Stimulated activated CD4-positive, alpha-beta T cell treated with anti-CD3 and anti-CD28 coated beads, Interleukin-15, amount 100 ng/mL, for 24 hours (primary cell): ENCODE measurements at places on chromosomes 12 and 14.

GRCh38 chr12:30926243-30927221, at the start of gene TSPAN11:
TSS of gene TSPAN11 (plus strand) at chr12:30926748. CDS start at chr12:30953992, 27,244 bp downstream.
- DNase-seq, result peak; percentile 17

GRCh38 chr14:22870811-22871223, 723 bp upstream of the LRP10 start:
- DNase-seq, result no peak

- no peak for DNase-seq
Measured at GRCh38 chr12:91423693-91424050, 241.1 kb upstream of the DCN start.

- DNase-seq, result peak; percentile 59
Measured at GRCh38 chr14:68283378-68284123, 464.0 kb downstream of the RAD51B start.

GRCh38 chr12:40107098-40107802, 1.4 kb upstream of the SLC2A13 start:
- peak; percentile 92 for DNase-seq

DNA sequence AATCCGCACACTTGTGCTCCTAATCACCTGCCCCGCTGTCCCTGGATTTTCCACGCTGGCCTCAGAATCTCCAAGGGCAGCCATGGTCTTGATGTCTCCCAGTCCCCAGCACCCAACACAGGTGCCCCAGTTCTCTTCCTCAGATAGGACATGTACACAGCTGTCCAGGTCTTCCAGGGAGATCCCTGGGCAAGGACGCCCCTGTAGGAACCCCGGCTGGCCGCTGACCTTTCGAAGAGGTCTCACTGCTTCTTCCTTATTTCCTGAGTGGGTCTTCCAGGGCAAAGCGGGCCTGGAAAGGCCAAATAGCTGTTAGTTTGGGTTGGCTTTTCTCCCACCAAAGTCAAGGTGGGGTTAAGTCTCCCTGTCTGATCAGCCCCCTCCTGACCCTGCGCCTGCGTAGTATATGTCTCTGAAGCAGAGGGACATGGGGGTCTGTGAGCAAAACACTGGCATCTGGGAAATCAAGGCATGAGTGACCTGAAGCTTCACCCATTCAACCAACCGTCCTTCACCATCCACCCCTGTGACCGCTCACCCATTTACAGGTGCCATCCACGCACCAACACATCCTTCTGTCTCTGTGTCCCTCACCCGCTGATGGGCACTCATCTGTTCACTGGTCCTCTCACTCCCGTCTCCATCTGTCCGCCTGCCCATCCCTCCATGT, 4.6 kb downstream of the BEGAIN start:
- DNase-seq, result no peak

GRCh38 chr14:100019156-100019744, 46.0 kb upstream of the EVL start:
- DNase-seq, result no peak

- DNase-seq, result no peak
Measured at GRCh38 chr12:13576935-13577500, 380.5 kb downstream of the EMP1 start.

- no peak for DNase-seq
Measured at GRCh38 chr12:4934407-4935035, 24.8 kb downstream of the KCNA1 start.

DNA sequence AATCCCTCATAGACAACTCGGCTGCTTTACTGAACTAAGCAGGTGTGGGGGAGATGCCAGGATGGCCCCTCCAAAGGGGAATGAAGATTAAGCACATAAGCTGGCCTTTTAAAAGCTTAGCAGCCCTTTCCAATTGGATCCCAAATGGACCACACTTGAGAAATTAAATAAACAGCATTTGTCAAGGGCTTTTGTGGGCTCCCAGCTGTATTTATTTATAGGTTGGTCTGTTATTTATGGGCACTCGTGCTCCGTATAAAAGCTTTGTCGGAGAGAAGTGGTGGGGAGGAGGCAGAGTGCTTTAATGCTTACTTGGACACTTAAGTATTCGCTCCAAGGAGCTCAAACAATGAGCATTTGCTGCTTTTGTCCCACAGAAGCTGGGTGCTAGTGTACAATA, 580.2 kb downstream of the MED13L start:
- DNase-seq, result no peak

DNA sequence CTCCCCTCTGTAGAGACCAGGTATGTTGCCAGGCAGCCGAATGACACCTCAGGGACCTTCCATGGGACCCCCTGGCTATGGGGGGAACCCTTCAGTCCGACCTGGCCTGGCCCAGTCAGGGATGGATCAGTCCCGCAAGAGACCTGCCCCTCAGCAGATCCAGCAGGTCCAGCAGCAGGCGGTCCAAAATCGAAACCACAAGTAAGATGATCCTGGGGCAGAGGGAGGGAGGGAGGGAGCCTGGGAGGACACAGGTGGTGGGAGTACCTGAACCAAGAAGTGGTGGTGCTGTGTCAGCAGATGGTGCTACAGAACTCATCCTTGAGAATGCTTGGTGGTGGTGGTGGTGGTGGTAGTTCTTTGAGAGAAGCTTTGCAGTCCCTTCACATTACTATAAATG, 1.0 kb downstream of the SMARCD1 start:
- DNase-seq, result no peak

DNA sequence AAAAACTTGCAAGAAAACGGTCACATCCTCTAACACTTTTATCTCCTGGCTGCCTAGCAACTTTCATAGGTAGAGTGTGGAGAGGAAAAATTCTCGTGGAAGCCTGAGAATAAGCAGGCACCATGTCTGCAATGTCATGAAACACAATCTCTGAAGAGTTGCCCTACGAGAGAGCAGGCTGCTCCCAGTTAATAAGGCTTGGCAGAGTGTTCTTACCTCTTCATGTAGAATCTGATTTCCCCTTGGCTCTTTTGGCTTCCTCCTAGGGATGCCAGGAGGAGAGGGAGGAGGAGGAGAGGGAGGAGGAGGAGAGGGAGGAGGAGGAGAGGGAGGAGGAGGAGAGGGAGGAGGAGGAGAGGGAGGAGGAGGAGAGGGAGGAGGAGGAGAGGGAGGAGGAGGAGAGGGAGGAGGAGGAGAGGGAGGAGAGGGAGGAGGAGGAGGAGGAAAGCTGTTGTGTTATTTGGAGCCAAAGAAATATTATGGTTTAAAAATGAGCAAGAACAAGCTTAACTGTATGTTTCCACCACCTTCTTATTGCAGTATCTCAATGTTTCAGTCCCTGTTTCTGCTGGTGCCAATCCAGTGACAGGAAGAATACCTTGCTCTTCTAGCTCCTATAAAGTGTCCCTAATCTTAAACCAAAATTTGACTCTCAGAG, 52.9 kb downstream of the EGLN3 start:
- DNase-seq, result no peak
